ENCODE measurements at places on chromosomes 7 and 10.

- no peak for DNase-seq
Observed at GRCh38 chr10:112361951-112362751, 11.8 kb upstream of the ACSL5 start.

- no peak for DNase-seq
Observed at GRCh38 chr7:35758421-35758820, 42.4 kb upstream of the SEPTIN7 start.

- DNase-seq = no peak
Observed at GRCh38 chr10:99582255-99582770, 37.9 kb downstream of the SLC25A28 start.

- DNase-seq = no peak
Observed at GRCh38 chr10:63376560-63377304, 89.0 kb downstream of the JMJD1C start.

- DNase-seq = no peak
Observed at GRCh38 chr7:4805110-4805983, 29.9 kb downstream of the AP5Z1 start.

GRCh38 chr10:4352414-4352961 is 473.5 kb upstream of the AKR1E2 start:
- no peak for DNase-seq

DNA sequence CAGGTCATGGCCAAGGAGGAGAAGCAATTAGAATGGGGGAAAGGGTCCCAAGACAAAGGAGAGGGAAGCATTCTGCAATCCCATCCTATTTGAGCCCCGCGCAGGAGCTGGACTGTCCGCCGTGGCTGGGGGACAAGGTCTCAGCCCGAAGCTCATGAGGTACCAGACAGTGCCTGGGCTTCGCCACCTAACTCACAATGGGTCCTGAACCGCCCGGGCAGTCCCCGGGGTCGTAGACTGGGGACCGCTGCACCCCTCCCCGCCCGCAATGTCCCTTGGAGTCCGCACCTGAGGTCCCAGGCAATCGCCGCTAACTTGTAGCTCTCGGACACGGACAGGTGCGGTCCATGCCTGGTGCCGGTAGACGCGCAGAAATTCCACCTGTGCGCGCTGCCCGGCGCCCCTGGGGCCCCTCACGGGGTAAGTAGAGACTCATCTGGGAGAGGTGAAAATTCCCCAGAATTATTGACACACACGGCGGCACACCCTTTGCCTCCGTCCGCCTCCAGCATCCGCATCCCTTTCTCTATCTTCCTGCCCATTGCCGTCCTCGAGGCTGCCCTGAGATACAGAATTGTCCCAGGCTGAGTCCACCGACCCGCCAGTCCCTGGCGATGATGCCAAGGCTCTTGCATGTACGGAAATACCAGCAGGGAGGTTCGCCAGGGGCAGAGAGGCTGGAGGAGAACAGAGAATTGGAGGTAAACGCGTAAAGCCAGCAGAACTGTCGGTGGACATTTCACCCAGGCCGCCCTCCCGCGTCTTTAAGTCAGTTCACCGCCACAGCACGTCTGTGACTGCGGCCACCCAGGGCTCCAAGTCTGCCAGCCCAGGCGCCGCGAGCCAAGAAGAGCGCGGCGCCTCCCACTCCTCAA is 1.8 kb downstream of the CHRM2 start:
- DNase-seq = no peak

DNA sequence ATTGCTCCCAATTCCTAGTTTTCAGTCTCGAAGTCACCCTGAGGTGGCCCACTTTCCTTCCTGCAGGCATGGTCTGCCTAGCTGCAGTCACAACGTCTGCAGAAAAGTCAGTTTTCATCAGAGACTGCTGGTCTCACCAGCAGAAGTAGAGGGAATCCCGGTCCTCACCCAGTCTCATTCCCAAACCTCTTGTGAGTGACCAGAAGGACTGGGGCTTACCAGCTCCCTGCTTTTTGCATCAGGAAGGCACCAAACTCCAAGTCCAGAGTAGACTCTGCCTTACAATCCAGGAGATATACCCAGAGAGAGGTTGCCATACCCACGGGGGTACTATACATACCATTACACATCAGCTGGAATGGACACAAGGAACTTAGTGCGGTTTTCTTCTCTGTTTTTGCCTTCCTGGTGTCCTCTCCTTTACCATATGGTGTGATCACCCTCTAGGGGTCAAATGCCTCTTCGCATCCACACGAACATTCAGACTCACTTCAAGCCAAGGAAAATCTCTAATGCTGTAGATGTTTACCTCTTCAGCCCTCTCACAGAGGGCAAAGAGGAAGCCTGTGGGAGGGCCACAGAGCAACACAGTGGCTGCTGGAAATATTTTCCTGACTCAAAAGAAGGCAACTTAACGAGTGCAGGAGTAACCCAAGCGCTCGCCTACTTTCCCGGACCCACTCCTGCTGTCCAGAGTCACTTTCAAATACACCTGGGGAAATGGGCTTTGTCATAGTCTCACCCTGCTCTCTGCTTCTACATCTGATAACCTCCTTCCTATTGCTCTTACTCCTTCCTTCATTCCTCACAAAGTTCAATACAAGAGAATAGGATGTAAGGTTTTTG is 220.9 kb downstream of the C7orf25 start:
- no peak for DNase-seq

- no peak for DNase-seq
Observed at GRCh38 chr7:36044101-36044892, 108.8 kb upstream of the EEPD1 start.

- DNase-seq = peak; percentile 88
Observed at GRCh38 chr10:33273295-33274002, 61.0 kb downstream of the NRP1 start.

Data from NCI-H2171 treated with DMSO at 0.1 percent for 48 hours (cell line).